Effector memory CD4-positive, alpha-beta T cell (primary cell): ENCODE measurements at places on chromosomes 6 and 20.

DNA sequence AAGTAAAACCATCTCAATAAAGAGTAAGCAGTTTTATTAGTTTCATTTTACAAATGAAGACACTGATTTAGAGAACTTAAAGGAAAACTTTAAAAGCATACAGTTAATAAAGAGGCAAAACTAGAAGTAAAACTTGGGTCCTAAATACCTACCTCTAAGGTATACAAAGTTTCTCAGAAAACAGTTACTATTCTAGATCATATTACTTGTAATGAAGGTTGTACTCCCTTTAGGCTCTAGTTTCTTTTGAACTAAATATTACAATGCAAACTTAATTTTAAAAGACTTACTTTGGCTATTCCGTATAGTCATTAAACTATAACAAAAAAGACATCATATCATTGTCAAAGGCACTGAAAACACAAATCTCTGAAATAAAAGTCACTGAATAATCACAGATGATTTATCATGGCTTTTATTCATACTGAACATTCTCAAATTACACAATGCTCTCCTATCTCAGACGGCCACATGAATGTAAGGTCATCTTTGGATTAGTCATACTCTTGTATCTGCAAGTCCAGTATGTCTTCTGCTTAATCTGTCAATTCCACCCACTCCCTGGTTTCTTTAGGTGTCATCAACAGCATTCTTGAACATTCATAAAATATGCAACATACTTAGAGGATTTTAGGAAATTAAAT, 361.6 kb upstream of the RUNX2 start:
- no peaks in the 10 kb centered on the region for H3K36me3 ChIP-seq
- DNase-seq: no peak
- no peaks in the 10 kb centered on the region for H3K4me1 ChIP-seq
- H3K27ac ChIP-seq: no peak overlapping the region
- no peaks in the 10 kb centered on the region for H3K27me3 ChIP-seq
- H3K4me3 ChIP-seq: no peak overlapping the region

DNA sequence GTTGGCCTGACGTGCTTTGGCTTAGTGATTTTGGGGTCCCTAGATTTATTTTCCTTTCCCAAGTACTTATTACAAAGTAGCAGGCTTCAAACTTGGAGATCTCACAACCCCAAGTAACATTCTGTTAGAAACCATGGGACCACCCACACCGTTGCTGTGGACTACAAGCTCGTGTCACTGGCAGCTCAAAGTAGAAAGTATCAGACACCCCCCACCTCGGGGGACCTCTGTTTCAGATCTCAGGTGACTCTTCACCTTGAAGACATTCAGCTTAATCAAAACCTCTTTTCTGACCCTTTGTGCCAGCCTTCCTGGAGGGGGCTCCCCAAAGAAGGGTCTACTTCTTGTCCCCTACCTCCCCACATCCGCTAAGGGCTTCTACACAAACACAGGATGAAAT, 15.7 kb upstream of the MYT1 start:
- no peak overlapping the region for H3K4me3 ChIP-seq
- no peaks in the 10 kb centered on the region for H3K36me3 ChIP-seq
- no peak for DNase-seq
- H3K4me1 ChIP-seq: no peaks in the 10 kb centered on the region
- no peak overlapping the region for H3K27ac ChIP-seq
- no peaks in the 10 kb centered on the region for H3K27me3 ChIP-seq

DNA sequence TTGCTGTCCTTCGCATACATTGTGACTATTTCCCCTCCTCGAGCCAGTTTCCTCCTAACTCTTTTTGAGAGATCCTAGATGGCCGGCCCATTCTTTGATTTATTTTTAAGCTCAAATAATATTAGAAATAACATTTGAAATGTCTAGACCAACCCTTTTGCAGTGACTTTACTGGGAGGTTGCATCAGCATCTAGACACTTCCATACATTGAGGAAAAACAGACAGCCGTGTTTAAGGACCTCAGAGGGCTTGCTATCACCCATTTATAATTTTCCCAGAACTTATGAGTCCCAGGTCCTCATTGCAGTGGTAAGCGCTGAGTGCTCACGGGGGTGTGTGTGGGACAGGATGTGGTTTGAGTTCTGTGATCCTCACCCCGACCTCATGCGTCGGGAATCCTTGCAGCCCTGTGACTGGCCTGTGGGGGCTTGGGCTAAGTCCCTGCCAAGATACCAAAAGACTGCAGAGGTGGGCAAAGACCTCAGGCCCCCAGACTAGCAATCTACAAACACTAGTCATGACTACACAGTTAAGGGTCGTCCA, at the start of gene GPX5:
GPX5 (plus strand) TSS at position 386 of the 544 bp plus-strand sequence; CDS start at position 519, 133 bp downstream.
- no peak within 1 kb of the TSS for H3K27ac ChIP-seq
- no peaks in the 10 kb centered on the region for H3K36me3 ChIP-seq
- H3K27me3 ChIP-seq: peaks cover 3% of the 10 kb centered on the region
- DNase-seq: no peak
- H3K4me3 ChIP-seq: no peak within 1 kb of the TSS
- no peaks in the 10 kb centered on the region for H3K4me1 ChIP-seq

GRCh38 chr20:19130613-19130984, 81.8 kb upstream of the SLC24A3 start:
- H3K36me3 ChIP-seq: no peaks in the 10 kb centered on the region
- DNase-seq: no peak
- H3K27ac ChIP-seq: no peak overlapping the region

- no peak overlapping the region for H3K4me3 ChIP-seq
- no peaks in the 10 kb centered on the region for H3K4me1 ChIP-seq
These were observed 7.7 kb upstream of the STK35 start for GRCh38 chr20:2093883-2094282.

DNA sequence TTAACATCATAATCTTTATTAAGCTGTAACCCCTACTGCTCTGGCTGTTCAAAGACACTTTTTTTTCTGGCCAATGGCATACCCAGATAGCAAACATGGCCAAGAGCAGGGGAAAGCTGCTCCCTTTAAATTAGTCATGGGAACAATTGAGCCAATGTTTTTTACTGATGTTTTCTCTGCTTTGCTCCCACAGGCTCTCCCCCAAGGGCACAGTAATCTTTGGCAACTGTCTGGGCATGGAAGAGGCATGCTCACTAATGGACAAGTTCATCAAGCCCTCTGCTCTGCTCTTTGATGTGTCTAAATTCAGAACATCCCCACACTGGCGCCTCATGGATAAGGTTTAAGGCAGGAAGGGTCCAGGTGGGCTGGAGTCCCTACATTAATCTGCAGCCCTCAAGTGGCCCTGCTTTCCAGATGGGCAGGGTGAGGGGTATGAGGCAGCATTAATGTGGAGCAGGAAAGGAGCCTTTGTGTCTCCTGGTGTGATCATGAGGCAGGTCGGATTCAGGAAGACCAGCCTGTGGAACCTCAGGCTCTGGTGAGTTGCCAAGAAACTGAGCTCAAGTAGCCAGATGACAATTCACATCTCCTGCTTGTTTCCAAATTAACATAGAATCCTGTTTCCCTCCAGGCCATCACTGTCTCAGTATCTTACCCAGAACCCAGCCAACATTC, 227.0 kb upstream of the CST7 start:
- H3K4me1 ChIP-seq: no peaks in the 10 kb centered on the region
- DNase-seq: no peak
- H3K27ac ChIP-seq: no peak overlapping the region
- no peaks in the 10 kb centered on the region for H3K27me3 ChIP-seq
- H3K36me3 ChIP-seq: no peaks in the 10 kb centered on the region

- H3K27me3 ChIP-seq: no peaks in the 10 kb centered on the region
- no peaks in the 10 kb centered on the region for H3K36me3 ChIP-seq
- H3K4me1 ChIP-seq: peaks cover 21% of the 10 kb centered on the region
- no peak overlapping the region for H3K27ac ChIP-seq
- no peak for DNase-seq
These were observed 122.5 kb downstream of the CARMIL1 start for GRCh38 chr6:25401711-25402110.

GRCh38 chr20:40900666-40901215, 127.9 kb upstream of the TOP1 start:
- H3K4me3 ChIP-seq: no peak overlapping the region
- H3K27me3 ChIP-seq: peaks cover 4% of the 10 kb centered on the region
- H3K27ac ChIP-seq: no peak overlapping the region
- DNase-seq: no peak

- DNase-seq: no peak
- no peak overlapping the region for H3K4me3 ChIP-seq
- no peaks in the 10 kb centered on the region for H3K27me3 ChIP-seq
- no peaks in the 10 kb centered on the region for H3K36me3 ChIP-seq
These were observed 103.1 kb upstream of the DOK5 start for GRCh38 chr20:54372313-54372712.

DNA sequence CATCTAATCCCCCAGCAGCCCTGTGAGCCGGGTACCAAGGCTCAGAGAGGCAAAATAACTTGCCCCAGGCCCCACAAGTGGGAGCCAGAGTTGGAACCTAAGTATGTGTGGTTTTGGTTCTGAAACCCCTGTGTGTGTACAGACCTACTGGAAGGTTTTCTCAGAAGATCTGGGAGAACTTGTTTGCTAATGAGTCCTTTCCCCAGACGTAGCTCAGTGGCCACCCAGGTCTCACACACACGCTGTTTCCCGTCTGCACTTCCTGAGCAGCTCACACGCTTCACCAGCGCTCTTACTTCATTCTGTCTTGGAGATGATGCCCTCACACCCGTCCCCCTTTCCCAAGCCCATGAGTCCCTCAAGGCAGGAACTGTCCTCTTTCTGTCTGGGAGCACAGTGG, 8.2 kb downstream of the CCN5 start:
- no peak overlapping the region for H3K27ac ChIP-seq
- H3K4me1 ChIP-seq: no peaks in the 10 kb centered on the region
- H3K27me3 ChIP-seq: no peaks in the 10 kb centered on the region
- H3K36me3 ChIP-seq: no peaks in the 10 kb centered on the region
- DNase-seq: no peak

GRCh38 chr6:37490536-37491170, 9.0 kb downstream of the CCDC167 start:
- DNase-seq: no peak
- peaks cover 6% of the 10 kb centered on the region for H3K36me3 ChIP-seq
- peak overlapping the region; percentile 67 for H3K27ac ChIP-seq
- H3K27me3 ChIP-seq: no peaks in the 10 kb centered on the region
- H3K4me3 ChIP-seq: no peak overlapping the region

GRCh38 chr20:419556-420165, 11.6 kb downstream of the RBCK1 start:
- H3K4me3 ChIP-seq: no peak overlapping the region
- H3K36me3 ChIP-seq: peaks cover 57% of the 10 kb centered on the region
- H3K27me3 ChIP-seq: no peaks in the 10 kb centered on the region
- H3K27ac ChIP-seq: no peak overlapping the region
- no peak for DNase-seq
- H3K4me1 ChIP-seq: no peaks in the 10 kb centered on the region

GRCh38 chr20:62675877-62676260, 32.8 kb upstream of the NTSR1 start:
- no peak overlapping the region for H3K4me3 ChIP-seq
- H3K4me1 ChIP-seq: no peaks in the 10 kb centered on the region
- no peak overlapping the region for H3K27ac ChIP-seq
- H3K27me3 ChIP-seq: no peaks in the 10 kb centered on the region
- DNase-seq: no peak

DNA sequence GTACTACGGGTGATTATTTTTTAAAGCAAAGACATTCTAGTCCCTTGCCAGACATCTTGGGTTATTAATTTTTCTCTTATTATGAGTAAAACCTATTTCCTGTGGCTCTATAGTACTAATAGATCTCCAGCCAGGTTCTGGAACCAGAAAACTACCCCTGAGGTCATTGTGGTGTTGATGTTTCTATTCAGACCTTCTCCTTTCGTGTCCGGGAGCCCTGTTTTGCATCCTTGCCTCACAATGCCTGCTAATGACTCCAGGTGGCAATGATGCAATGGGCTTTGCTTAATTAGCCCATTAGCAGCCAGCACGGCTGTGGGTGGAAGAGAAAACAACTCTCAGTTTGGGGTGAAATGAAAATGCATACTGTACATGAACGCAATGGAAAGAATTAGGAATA, 62.9 kb upstream of the ARG1 start:
- no peak overlapping the region for H3K27ac ChIP-seq
- DNase-seq: no peak
- H3K4me1 ChIP-seq: no peaks in the 10 kb centered on the region
- no peaks in the 10 kb centered on the region for H3K27me3 ChIP-seq

DNA sequence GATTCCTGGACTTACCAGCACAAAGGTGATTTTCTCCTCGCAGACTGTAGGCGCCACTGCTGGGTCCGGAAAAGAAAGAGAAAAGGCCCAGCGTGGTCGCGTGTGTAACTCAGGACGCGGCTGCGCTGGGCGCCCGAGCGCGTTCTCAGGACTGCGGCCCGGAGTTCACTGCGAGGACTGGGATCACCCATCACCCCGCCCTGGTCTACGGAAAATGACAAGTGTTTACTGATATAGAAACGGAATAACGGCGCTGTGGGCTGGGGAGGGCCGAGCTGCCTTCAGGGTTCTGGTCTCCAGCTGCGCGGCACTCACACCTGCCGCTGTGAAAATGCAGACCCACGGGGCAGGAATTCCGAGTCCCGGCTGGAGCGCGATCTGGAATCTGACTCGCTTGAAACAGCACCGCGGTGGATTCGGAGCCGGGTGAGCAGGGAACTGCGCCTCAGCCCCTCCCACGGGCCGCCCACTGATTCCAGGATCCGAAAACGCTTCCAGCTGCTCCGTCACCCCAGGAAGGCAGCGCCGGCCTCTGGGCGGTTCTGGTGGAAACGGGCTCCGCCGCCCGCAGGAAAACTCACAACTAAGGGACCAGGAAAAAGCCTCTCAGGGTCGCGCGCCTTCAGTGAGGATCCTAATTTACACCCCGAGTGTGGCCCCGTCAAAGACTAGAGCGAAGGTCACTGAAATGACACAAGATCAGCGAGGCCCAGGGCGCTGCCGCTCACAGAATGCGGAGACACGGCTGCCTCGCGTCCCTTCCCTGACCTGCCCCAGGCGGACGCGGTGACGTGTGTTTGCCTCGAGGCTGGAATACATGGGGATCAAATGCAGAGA, 34.5 kb downstream of the HLA-A start:
- H3K36me3 ChIP-seq: no peaks in the 10 kb centered on the region
- H3K27ac ChIP-seq: no peak overlapping the region
- H3K27me3 ChIP-seq: peaks cover 11% of the 10 kb centered on the region

DNA sequence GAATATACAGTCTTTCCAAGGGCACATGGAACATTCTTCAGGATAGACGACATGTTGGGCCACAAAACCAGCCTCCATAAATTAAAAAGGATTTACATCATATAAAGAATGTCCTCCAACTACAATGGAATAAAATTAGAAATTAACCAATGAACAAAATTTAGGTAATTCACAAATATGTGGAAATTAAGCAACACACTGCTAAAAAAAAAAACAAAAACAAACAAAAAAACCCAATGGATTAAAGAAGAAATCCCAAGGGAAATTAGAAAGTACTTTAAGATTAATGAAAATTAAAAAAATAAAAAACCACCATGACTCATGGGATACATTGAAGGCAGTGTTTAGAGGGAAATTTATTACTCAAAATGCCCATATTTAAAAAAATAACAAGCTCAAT, 21.4 kb upstream of the NT5E start:
- H3K27ac ChIP-seq: no peak overlapping the region
- H3K4me3 ChIP-seq: no peak overlapping the region
- H3K36me3 ChIP-seq: no peaks in the 10 kb centered on the region
- no peaks in the 10 kb centered on the region for H3K4me1 ChIP-seq
- DNase-seq: no peak
